T-helper 2 cell (primary cell): ENCODE measurements at places on chromosomes 7 and 10.

DNA sequence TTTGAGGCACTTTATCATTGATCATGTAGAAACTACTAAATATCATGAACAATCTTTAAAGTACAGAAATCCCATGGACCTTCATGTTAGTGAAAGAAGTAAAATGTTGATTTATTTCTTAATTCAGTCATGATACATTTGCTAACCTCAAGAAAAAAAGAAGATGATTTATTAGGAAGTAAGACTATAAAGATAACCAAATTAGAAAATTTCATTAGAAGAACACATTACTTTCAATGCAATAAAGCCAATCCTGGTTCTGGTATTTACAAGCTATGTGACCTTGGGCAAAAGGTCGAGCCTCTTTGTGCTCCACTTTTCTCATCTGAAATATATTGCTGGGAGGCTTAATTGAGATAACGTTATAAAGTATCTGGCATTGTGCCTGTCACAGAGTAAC, 365.0 kb downstream of the KIF20B start:
- DNase-seq = no peak

DNA sequence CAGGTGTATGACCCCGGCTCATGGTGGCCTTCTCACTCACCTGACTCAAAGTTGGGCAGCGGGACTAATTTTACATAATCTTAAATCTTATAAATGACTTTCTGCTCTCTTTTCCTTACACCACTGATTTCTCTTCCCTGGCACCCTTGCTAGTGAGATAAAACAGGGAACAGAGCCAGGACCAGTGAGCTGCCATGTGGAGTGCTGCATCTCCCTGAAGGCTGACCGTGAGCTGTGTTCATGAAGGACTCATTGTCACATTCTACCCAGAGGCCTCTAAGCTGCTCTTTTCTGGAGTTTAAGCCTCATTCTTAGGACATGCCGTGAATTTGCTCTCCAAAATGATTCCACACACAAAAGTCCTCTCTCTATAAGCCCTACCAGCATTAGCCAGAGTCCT, 762.3 kb downstream of the AUTS2 start:
- no peak for DNase-seq

DNA sequence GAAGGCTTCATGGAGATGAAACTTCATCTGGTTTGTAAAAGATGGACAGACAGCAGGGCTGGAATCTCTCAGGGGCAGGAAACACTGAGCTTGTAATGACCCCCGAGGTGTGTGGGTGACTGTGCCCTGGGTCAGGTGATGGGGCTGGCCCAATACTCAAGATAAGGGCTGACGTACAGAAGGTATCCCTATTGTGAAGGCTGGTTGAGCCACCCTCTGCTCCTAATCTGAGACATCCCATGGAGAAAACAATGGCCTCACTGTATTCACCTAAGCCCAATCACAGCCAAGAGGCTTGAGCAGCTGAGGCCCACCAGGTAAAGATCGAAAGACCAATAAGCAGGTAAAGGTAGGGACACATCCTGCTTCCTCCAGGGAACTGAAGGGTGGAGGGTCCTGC, 34.8 kb upstream of the NUB1 start:
- DNase-seq = no peak

GRCh38 chr10:109592391-109592790, 330.9 kb downstream of the XPNPEP1 start:
- no peak for DNase-seq

DNA sequence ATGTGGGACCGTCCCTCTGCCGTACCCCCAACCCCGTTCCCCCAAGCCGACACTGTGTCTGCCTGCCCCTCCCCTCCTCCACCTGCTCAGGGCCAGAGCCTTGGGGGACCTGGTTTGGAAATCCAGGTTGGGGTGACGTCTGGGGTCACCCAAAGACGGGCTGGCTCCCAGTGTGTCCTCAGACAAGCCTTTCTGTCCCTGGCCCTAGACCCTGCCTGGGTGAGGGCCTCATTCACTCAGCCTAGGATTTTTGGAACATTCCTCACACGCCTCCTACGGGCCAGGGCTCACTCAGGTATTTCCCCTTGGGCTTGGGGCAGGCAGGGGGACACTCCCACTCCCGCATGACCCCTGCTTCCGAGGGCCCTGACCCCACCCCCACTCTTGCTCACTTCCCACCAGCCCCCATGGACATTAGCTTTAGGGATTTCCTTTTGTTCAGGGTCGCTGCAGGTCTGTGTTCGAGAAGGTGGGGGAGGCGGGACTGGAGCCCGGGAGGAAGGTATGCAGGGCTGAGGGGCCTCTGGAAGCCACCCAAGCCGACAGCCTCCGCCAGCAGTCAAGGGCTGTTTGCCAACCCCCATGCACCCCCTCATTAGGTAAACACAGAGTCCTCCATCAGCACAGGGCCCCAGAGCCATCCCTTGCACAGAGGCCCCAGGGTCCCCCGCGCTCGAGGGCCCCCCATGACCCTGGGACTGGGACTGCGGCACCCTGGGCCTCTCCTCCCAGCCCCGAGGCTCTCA, 35.1 kb downstream of the PDGFA start:
- DNase-seq = no peak

GRCh38 chr10:49359349-49360270, 36.3 kb downstream of the DRGX start:
- no peak for DNase-seq

DNA sequence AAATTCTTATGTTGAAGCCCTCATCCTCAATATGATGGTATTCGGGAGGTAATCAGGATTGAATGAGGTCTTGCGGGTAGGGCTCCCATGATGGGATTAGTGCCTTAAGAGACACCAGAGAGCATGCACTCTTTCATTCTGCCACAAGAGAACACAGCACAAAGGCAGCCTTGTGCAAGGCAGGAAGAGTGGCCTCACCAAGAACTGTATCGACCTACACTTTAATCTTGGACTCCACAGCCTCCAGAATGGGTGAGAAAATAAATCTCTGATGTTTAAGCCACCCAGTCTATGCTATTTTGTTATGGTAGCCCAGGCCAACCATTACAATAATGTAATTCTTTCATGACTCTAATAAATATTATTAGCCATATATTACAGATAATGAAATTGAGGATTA, 8.4 kb downstream of the SEM1 start:
- no peak for DNase-seq

GRCh38 chr7:36474283-36475010, 84.8 kb downstream of the ANLN start:
- no peak for DNase-seq

DNA sequence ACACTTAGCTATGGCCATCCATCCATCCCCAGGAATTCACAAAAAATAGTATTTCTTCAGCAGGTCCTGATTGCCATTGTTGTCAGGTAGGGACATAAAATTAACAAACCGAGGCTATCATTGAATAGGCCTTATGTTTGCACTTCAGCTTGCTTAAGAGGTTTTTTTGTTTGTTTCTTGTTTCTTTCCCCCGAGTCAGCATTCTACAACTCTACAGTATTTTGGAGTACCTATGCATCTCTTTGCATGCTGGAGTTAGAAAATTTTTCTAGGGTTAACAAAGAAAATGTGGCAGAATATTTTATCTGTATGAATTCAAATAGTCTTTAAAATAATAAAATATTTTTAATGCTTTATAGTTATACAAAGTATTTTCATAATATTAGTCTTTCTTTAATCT, 26.3 kb downstream of the CHRM2 start:
- no peak for DNase-seq

DNA sequence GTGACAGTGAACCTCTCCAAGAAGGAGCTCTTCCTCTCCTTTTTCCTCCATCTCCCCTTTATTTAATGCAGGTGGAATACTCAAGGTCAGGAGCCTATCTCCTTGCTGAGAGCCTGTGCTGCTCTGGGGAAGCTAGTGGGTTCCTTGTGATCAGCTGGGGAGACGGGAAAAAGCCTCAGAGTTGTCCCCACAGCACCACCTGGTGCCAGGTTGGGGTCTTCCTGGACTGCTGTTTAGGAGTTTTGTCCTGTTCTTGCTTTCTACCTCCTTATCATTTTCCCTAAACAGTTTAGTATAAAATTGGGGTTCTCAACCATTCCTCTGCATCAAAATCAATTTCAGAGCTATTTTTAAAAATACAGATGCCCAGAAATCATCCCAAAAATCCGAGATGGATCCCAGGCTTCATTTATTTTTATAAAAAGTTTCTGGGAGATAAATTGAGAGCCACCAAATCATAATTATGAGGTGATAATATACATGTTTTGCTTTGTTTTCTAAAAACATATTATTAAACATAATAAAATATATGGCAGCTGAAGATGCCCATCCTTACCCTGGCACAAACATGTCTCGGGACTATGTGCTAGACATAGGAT, 44.3 kb downstream of the MACC1 start:
- no peak for DNase-seq

GRCh38 chr7:109772161-109772560, 1202.5 kb downstream of the DNAJB9 start:
- no peak for DNase-seq

- no peak for DNase-seq
These were observed 142.9 kb upstream of the ZMIZ1 start for GRCh38 chr10:78925800-78926319.

- no peak for DNase-seq
These were observed 30.6 kb upstream of the CELF2 start for GRCh38 chr10:10987111-10987510.

DNA sequence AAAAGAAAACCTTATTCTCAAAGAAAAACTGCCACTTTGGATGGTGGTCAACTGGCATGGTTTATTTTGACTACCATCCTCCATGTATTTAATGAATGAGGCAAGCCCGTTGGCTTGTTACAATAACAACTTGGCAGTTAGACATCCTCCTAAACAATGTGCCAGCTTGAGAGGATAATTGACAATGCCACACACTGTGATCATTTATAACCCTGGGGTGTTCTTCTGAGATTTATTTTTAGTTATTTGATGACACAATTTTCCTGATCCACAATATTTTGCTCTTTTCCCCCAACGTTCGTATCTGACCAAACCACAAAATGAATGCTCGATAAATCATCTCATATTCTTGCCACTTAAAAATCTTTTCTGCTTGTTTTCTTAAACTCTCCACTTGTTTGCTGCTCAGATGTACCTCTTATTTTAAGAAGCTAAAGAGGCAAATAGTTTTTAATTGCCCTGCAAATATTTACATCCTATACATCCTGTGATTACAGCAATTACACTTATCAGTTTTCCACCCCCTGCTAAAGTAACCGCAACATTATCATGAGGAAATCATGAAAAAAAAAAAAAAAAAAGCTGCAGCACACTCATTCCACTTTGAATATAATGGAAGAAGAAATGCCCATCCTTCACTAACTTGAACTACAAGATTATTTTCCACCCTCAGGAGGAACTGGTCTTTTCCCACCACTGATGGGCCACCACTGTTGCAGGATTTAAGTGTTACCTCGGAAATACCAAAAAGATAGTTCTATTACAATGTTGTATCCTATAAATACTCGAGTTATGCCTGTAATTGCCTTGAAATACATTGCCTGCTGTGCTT, 119.9 kb downstream of the MBL2 start:
- no peak for DNase-seq

DNA sequence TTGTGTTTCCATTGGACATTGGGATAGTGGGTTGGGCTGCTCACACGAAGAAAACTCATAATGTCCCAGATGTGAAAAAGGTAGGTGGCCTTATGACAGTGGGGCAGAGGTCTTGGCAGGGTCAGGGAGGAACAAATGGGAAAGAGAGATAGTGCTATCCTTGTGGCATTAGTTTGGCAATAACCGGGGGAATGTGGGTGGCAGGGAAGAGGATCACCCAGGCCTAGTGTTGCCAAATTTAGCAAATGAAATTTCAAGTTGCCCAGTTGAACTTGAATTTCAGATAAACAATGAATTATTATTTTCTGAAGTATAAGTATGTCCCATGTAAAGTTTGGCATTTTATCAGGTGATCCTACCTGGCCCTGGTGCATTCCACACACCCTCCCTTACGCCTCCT, 789 bp downstream of the PDE6C start:
- DNase-seq = no peak

DNA sequence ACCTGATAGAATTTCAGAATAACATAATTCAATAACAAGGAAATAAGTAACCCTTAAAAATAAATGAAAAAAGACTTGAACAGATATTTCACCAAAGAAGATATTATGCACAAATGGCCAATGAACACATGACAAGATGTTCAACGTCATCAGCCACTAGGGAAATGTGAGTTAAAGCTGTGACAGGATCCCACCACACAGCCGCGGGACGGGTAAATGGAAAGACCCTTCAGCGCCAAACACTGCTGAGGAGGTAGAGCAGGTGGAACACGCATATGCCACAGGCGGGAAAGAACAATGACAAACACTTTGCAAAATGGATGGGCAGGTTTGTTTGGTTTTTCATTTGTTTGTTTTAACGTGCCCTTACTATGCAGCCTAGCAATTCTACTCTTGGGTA, 86.1 kb upstream of the RNF32 start:
- DNase-seq = no peak

DNA sequence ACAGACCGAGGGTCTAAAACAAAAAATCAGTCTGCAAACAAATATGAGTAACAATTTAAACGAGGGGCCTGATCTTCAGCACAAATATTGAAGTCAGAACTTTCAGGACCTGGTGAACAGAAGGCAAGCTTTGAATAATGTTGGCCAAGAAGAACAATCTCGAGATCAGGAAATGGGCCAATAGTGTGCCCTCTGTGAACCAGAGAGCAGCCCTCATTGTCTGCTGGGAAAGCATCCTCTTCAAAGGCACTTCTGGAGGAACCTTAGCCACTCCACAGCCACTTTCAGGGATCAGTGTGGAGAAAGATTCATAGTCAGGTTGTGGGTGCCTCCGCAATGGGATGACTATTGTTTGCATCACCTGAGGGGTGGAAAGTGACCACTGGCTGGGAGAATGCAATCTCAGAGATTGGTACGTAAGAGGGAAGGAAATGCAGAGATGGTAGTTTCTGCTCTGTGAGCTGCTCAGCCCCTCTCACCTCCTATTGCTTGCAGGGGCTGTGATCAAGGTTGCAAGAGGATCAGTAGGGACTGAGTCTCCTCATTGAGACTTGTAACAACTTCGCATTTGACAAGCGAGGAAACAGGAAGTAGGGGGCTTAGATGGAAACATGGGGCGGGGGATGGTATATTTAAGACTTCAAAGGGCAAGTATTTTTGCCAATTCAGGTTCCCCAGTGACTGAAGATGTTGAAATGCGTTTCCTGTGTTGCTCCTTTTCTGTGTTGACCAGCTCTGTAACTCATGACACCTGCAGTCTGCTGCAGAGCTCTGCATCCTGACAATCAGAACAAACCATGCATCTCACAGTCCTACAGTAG, 28.4 kb upstream of the IFRD1 start:
- DNase-seq = no peak
